ENCODE measurements at places on chromosomes 4 and X. TPM values are rescaled to one million over a fixed set of nuclear protein-coding genes. Genes with fewer than 3 reads are reported as not detected.

Gene GCNA
- 0.98 TPM for total RNA-seq

Gene JADE3
- total RNA-seq: 12.1 TPM

Gene FGF16
- not detected for total RNA-seq

Gene GYG2
- total RNA-seq: 0.43 TPM

All from dermis lymphatic vessel endothelial cell (primary cell).